HCT116 (cell line): ENCODE measurements at places on chromosomes 12 and 14.

DNA sequence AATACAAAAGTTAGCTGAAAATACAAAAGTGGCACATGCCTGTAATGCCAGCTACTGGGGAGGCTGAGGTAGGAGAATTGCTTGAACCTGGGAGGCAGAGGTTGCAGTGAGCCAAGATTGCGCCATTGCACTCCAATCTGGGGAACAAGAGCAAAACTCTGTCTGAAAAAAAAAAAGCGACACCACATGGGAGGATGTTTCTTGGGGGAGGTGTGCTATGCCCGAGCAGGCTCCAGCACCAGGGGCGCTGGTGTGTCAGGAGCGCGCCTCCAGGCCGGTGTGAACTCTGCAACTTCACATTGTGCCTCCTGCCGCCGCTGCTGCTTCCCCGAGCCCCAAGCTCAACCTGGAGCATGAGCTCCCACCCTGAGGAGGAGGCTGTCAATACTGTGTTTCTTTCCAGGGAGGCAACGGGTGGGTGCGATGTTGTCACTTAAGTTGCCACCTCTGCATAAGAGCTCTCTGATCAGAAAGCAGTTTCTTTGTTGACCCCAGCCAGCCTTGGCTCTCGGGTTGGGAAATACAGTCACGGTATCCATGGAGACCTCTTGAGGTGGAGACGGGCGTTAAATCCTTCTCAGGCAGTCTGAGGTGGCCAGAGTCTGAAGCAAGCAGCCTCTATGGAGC, 18.9 kb downstream of the DEGS2 start:
- no peak for DNase-seq

GRCh38 chr12:71191509-71192196, 33.9 kb upstream of the TSPAN8 start:
- DNase-seq: no peak

DNA sequence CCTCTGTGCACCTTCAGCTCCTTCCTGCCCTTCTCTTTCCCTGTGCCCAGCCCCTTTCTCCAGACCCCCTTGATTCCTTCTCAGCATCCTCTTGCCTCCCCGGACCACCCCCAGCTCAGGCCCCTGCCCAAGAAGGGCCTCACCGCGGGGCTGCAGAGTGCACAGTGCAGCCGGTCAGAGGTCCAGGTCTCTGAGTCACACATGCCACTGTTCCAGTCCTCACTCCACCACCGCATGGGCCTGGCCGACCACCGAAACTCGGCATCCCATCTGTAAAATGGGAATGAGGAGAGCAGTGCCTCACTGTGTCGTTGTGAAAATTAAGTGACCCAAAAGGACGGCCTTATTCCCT, 13.3 kb downstream of the BDKRB1 start:
- DNase-seq: no peak

- no peak for DNase-seq
Observed at GRCh38 chr14:100664231-100664630, 62.5 kb upstream of the DLK1 start.

- no peak for DNase-seq
Observed at GRCh38 chr12:28998662-28999120, 150.4 kb upstream of the FAR2 start.

DNA sequence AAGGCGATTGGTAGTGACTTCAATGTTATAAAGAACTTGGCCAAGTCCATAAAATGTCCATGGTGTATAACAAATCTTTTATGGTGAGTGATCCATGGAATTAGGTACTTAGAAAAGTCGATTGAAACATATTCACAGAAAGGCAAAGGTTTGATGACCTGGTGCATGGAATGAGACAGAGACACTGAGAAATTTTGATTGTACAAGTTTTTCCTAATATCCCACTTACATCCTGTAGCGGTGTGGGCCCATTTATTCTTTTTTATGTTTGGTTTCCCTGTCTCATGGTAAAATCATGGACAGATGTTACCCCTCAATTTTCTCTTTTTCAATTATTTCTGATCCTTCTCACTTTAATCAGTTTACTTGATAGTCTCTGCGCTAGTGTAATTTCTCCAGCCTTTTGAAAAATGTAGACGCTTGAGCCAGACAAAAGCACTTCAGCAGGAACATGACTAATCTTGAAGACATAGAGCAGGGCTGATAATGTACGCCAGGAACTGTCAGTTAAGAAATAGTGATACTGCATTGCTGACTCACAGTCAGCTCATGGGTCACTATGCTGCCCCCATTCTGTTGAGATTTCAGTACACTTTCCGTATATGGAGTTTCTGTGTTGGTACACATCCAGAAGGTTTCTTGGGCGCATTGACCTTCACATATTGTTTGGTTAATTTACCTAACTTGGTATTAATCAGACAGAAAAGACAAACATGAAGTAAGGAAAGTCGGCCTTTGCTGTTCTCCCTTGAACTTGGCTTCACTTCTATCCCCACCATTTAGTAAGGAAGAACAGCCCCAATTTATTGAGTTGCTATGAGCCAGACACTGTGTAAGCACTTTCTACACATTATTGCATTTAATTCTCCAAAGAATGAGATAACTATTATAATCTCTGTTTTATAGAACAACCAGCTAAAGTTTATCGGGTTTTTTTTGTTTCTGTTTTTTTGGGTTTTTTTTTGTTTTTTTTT, 841.7 kb downstream of the DIO2 start:
- DNase-seq: no peak

DNA sequence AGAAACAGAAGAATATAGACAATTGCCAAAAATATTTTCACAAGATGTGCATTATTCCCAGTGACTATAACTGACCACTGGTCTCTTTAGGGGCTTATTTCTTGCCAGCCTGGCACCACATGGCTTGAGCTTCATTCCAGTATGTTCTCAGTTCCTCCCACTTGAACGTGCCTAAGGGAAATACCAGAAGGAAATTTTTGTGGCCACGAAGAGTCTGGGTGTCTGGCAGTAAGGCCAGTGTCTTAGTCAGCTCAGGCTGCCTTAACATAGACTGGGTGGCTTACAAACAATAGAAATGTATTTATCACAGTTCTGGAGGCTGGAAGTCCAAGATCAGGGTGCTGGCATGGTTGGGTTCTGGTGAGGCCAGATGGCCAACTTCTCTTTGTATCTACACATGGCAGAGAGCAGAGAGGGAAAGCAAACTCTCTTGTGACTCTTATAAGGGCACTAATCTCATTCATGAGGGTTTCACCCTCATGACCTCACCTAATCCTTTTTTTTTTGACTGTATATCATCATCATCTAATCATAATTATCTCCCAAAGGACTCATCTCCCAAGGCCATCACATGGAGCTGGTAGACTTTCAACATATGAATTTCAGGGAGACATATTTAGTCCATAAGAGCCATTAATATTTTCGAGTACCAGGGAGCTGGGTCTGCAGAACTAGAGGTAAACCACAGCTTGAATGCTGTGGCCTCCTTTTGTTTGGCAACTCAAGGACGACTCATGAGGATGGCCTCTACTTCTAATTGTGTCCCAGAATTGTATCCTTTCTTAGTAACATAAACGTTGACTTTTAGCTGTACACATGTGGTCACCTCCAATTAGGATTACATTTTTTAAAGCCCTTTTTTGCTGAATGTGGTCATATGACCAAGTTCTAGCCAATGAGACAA, 5.1 kb upstream of the SMOC1 start:
- DNase-seq: no peak

DNA sequence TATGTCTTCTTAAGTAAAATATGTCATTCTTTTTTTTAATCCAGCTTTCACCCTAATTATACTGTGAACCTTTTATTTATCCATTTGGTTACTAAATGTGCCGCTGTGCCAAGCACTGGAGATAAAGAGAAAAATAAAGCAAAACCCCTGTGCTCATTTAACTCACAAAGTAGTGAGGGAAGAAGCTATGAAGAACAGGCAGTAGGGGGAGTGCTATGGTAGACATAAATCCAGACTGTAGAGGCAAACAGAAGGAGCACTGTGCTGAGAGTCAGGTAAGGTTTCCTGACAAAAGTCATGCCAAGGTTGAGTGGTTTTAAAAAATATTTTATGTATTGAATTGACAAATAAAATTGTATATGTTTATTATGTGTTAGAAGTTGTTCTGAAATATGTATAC, 188.5 kb upstream of the SYT10 start:
- DNase-seq: no peak

DNA sequence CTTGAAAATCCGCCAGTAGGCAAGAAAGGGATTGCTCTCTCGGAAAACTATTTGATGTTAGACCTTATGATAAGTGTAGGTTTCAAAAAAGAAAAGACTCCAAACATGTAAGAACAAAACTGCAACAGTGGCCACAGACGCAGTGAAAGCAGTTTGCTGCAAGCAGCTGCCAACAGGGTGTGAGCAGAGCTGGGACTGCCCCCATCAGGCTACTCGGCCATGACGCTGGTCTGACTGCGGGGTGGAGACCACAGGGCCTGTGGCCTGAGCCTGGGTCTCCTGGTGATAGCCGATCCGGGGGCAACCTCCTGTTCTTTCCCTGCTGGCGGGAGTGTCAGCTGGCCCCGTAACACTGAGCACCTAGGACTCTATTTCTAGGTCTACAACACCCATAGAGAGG, 63.2 kb downstream of the AMN start:
- DNase-seq: no peak

- peak; percentile 56 for DNase-seq
Observed at GRCh38 chr12:51341251-51342007, 5.0 kb downstream of the CELA1 start.

GRCh38 chr12:69502345-69503081, 32.3 kb downstream of the FRS2 start:
- DNase-seq: peak; percentile 52

DNA sequence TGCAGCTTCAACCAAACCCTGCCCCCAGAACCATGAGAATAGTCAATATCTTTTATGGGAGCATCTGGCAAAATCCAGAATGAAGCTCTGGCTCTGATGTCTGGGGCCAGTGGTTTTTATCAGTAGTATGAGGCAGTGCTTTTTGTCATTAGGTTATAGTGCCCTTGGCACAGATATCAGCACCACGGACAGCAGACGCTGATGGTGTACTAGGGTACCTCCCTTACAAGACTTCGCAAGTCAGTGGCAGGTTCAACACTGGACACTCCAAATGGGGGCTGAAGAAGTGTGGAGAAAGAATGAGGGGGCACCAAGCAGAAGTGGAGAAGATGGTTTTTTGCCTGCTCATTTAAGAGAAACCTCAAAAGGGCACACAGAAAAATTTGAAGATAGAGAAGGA, 68.2 kb upstream of the E2F7 start:
- no peak for DNase-seq

DNA sequence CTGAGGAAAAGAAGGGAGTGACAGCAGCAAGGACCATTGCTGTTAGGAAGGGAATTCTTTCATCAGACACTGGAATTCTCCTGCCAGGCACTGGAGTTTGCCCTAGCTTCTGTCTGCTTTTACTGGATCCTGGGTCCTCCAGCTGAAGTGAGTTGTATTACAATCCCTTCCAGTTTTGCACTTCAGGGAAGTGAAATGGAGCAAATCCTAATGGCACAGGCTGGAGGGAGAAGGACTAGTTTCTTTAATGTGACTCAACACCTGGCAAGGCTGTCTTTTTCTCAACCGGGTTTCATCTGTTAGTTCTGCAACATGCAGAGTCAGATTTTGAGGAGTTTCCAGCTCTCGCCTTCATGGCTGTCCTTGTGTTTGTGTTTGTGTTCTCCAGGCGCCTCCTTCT, 45.8 kb downstream of the ETV6 start:
- no peak for DNase-seq

DNA sequence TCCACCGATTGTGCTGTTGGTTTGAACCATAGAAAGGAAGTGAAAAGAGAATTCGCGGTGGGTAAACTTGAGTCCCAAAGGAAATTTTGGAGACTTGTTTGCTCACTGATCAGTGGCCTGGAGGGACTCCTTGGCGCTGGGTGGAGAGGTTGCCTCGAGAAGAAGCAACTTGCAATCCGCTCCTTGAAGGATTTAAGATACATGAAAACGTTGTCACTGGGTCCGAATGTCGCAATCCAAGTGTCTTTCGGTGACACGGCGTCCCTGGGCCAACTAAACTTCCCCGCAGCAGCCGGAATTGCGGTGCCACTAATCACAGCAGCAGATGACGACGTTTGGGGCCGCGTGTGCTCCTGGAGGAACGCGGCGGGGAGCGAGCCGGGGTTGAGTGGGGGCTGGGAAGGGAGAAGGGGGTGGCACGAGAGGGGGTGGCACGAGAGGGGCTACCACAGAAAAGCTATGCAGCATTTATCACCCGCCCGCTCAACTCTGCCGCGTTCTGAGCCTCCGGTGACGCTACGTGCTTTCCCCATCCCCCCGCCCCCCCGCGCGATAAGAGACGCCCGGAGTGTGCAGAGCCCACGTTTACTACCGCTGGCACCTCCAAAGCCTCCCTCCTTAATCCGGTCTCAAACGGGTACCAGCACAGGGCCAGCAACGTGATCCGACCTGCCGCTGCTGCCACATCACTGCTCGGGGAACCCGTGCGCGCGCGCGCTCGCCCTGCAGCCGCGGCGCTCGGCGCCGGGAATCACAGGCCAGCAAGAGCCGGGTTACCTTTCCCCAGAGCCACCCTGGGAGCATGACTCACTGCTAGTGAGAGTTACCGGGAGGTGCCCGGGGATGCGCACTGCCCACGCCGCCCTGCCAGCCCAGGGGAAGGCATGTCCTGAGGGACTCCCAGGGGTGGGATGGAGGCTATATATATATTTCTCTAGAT, 833 bp upstream of the BHLHE41 start:
- DNase-seq: peak; percentile 69

GRCh38 chr12:70244409-70244808, 1.2 kb downstream of the CNOT2 start:
- no peak for DNase-seq

DNA sequence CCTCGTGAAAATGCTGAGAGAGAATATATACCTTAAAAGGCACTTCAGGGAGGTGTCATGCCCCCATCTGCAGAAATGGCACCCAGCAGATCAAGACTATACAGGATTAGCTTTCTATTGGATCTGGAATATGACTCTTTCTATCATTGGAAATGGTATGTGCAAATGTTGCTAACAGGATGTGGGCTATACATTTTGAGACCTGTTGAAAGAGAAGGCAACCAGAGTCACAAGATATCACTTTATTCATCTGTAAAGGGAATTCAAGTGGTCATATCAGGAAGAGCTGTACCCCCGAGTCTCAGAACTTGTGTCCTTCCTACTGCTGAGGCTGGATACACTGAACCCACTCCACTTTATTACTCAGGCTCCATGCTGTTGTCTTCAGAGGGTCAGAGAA, 46.1 kb upstream of the FRMD6 start:
- DNase-seq: no peak

DNA sequence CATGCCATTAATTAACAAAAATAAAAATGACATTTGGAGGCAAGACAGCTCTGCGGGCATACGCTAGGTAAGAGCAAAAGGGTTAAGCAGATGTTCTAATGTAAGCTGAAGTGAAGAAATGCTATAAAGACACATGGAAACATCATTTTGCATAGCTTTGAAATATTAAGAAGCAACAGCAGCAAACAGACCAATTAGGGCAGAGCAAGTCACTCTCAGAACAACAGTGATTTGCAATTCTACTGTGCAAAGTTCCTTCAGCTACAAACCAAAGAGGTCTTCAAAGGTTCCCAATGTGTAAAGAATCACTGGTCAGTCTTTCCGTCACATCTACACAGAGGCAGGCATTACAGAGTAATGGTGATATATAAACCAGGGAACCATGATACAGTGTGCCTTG, 68.2 kb downstream of the PAPLN start:
- no peak for DNase-seq
